CD4-positive, alpha-beta T cell treated with Interleukin-4 for 4 hours (primary cell): ENCODE measurements at places on chromosomes 4 and X.

DNA sequence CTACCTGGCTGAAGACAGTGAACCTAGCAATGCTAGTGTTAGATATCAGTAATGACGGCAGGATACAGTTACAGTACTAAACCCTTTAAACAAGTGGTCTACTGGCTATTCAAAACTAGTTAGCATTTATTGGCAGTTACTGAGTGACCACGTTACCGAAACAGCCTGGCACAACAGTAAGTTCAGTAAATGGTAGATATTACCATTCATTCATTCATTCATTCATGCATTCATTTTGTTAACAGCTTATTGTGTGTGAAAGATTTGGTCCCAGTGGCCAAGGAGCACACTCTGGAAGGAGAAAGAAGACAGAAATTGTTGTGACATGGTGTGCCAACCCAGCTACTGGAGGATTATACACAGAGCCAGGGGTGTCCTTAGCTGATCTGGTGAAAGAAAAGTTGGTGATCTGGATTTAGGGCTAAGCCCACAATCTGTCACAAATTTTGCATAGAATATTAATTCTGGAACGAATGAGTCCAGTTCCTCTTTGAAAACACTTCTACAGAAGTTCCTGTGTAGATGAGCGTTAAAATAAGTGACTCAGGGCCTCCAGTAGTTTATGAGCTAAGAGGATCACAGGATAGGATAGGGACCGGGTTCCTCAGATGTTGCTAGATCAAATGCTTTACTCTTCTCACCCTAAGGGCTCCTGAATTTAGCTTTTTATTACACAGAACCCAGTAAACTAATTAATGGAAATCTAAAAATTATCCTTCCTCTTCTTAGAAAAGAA, 179.1 kb downstream of the CBR4 start:
- no peak for DNase-seq

GRCh38 chrX:54427837-54428424, 12.3 kb upstream of the TSR2 start:
- DNase-seq = no peak

DNA sequence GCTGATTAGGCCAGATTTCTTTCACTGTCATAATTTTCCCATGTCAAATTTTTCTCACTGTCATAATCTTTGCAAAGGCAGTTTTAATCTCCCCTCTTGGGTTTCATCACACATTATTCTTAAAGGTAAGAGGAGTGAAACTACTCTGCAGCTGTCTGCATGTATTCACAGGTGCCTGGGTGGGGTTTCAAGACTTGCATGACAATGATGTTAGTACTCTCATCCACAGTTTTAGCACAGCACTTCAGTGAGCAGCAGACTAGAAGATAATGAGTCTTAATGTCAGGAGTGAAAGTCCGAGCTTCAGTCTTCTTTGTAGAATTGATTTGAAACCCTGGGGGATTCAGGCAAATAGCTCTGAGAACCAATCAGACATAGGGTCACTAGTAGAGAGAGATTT, 182.5 kb upstream of the GALNT7 start:
- DNase-seq = no peak

DNA sequence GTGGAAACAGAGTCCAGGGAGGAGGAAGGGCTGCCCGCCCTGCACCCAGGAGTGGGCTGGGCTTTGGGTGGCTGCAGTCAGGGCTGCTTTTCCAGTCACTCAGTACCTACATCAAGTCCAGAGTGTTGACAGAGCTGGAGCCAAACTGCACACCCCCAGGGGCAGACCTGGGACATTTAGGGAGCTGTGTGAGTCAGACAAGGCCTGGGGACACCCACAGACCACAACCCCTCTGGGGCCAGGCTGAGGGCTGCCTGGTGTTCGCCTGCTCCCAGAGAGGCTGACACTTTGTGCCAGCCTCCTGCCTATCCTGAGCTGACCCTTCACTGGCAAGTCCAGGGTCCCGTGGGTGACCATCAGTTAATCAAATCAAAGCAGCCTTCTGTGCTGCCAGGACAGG, 240.0 kb downstream of the BCOR start:
- no peak for DNase-seq

- no peak for DNase-seq
These were observed 39.9 kb upstream of the HMX1 start for GRCh38 chr4:8911316-8912088.

DNA sequence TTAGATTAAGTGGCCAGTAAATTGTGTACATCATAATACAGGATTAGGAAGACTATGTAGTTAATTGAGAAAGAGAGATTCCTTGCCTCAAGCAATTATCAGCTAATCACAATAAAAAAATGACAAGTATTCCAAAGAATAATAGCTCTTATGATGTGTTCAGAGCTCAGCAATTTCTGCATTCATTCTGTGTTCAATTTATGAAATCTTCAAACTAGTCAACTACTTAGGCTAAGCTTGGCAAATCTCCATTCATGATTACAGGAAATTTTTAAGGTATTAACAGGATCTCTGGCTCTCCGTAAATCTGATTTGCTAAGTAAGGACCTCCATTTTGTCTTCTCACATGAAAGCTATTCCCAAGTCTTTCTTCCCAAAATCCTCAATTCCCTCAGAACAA, 256.9 kb upstream of the TEX13A start:
- DNase-seq = no peak

DNA sequence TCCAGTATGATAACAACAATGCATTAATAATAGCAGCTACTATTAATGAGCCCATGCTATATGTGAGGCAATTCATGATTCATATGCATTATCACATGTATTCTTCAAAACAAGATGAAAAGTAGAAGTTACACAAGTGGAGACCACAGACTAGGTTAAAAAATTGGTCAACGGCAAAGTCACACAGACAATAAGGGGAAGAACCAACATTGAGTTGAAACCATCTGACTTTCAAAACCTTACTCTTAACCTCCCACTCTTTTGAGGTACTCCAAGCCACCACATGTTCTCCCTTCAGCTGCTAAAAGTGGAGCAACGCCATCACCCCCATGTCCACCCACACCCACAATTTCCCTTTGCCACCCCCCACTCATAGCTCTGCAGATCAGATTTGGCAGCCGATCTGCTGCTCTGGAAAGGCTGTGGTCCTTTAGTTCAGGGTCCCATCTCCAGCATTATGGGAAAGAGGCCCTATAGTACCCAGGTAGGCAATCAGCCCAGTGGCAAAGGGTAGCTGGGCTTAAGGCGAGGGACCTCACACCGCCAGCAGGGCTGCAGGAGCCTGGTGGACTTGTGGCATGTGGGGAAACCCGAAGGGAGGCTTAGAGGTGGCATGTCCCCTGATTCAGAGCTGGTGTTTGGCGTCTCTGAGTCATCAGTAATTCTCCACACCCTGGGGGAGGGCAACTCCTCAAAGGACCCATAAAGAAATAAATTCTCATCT, 33.5 kb upstream of the CYBB start:
- DNase-seq = peak; percentile 10

GRCh38 chr4:1802151-1802715, 9.1 kb downstream of the FGFR3 start:
- DNase-seq = no peak

DNA sequence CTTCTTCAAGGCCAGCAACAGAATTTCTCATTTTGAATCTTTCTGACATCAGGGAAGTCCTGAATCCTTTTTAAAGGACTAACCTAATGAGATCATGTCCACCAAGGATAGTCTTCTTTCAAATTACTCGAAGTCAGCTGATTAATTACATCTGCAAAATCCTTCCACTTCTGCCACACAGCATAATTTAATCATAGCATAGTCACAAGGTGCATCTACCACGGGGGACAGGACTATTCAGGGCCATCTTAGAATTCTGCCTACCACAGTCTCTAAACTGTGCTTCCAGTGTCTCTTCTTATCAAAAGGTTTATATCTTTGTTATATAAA, 53.7 kb downstream of the ATP10D start:
- no peak for DNase-seq

DNA sequence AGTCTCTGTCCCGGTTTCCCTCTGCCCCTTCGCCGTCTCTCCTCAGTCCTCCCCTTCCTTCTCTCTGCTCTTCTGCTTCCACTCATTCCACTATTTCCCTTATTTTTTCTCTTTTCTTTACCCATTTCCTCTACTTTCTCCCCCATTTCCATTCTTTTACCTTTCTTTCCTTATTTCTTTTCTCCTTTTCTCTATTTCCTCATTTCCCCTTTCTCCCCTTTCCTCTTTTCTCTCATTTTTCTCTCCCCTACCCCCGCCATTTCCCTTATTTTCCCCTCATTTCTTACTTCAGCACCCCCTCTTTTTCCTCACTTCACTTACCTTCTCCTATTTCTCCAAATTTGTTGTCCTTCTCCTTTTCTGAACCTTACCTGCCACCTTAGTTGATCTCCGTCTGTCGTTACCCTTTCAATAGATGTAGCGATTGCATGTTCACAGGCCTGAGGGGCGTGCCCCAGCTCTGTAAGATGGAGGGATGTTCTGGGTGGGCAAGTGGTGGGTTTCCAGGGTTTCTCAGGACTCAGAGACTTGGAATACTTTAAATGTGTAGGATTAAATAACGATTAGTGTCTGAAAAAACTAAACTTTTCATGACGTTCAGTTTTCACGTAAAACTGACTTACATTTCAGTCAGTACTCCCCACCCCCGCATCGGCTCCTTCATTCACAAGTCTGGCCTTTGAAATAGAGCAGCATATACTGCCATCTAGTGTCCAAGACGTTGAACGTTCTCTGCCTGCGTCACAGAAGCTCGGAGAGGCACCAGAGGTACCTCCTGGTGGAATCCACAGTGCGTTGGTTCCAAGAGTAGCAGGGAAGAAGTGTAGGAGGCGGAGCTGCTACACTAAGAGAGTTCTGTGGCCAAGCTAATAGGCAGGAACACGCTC, 641 bp upstream of the NCBP2L start:
- peak; percentile 81 for DNase-seq

- no peak for DNase-seq
These were observed 111.2 kb upstream of the TBC1D9 start for GRCh38 chr4:140867356-140867755.

DNA sequence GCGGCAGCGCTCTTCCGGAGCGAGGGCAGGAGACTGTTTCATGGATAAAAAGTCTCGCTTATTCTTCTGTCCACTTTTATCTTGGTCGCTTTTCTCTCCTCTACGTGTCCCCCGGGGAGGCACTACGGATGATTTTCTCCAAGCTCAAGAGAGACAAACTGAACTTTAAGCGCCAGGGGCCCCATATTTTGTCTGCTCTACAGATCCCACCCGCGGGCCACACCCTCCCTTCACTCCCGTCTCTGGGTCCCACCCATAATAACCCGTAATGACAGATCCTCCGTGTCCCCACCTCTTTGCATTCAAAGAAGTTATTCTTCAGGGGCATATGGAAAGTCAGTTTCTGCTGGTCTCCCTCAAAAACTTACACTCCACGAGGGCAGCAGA, at the start of gene CORIN:
Gene CORIN (minus strand): TSS at position 160 of the 387 bp plus-strand sequence. CDS start 118 bp downstream, at position 42.
- no peak for DNase-seq

DNA sequence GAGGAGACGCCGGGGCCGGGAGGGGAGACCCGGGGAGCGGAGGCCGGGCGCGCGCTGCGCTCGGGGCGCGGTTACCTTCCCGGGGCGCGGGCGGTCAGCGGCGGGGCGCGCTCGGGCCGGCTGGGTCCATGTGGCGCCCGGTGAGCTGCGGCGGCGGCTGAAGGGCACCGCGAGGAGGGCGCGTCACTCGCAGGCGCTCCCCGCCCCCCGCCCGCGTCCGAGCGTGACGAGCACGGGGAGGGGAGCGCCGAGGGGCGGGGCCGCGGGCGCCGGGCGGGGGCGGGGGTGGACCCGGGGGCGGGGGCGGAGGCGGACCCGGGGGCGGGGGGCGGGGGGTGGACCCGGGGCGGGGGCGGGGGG, at the start of gene CPLX1:
Gene CPLX1 (minus strand): TSS at position 159 of the 360 bp plus-strand sequence. CDS start 1,607 bp downstream, outside the sequence.
- no peak for DNase-seq

GRCh38 chrX:153592091-153592833, 6.7 kb downstream of the CCNQ start:
- DNase-seq = no peak

- no peak for DNase-seq
These were observed 421 bp upstream of the PLAC1 start for GRCh38 chrX:134658760-134659023.

DNA sequence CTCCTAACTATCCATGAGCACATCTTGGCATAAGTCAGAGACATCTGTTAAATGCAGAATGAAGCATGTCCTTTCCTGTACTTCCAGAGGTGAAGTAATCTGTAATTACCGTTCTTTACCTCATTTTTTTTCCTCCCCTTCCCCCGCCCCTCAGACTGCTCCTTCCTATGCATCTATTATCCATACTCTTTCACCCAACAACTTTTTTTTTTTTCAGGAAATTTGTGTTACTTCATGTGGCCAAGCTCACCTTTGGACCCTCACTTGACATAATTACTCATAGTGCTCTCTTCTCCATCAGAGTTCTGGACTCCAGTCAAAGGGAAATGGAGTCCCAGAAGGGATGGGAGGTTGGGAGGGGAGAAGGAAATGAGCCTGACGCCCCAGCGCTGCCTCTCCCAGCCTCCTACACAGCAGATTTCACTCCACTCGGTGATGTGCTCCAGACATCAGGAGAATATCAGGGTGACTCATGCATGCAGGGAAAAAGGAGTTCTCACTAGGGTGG, 568.8 kb downstream of the STIM2 start:
- DNase-seq = no peak

- DNase-seq = no peak
These were observed 210.1 kb upstream of the CXCL13 start for GRCh38 chr4:77395481-77395880.

DNA sequence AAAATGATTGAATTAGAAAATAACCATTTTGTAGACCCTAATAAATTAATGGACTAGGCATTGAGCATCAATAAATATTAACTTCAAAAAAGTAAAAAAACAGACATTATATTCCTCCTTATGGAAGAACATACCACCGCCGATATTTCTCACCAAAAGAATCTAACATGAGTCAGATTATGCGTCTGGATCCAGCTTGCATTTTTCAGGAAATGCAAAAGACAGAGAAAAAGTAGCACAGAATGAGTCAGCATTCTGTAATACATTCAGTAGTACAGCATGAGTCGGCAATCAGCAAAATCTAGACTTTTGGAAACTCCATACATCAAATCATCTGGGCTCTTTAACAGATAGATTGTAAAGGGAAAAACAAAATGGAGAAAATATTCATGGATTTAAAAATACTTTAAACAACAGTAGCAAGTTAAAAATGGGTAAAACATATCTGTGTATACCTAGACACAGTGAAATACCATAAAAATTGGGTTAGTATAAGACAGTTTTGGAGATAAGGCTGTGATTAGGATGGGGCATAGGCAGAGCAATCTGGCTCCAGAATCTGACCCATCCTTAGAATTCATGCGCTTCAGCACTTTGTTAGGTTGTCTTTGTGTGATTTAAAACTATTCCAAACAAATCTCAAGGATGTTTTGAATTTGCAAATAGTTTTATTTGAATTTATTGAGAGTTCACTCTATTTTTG, 633.0 kb upstream of the FAM241A start:
- no peak for DNase-seq
